ENCODE measurements at places on chromosomes 11 and 22.

GRCh38 chr11:69985641-69986439 lies 92.3 kb upstream of the ANO1 start:
- DNase-seq, result no peak

DNA sequence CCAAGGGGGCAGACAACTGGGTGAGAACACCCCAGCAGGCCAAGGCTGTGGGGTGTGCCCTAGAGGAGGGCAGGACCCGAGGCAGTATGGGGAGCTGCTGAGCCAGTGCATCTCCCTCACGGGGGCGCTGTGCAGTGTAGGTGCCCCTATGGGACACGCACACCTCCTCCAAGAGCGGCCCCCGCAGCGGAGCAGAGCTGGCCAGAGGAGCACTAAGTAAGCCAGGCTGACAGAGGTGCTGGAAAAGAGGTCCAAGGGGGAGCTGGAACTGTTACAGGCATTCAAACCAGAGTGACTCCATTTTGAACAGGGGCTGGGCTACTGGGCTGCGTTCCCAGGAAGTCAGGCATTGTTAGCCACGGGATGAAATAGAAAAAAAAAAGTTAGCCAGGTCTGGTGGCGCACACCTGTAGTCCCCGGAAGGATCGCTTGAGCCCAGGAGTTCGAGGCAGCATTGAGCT lies 41.8 kb downstream of the TST start:
- peak; percentile 84 for DNase-seq

DNA sequence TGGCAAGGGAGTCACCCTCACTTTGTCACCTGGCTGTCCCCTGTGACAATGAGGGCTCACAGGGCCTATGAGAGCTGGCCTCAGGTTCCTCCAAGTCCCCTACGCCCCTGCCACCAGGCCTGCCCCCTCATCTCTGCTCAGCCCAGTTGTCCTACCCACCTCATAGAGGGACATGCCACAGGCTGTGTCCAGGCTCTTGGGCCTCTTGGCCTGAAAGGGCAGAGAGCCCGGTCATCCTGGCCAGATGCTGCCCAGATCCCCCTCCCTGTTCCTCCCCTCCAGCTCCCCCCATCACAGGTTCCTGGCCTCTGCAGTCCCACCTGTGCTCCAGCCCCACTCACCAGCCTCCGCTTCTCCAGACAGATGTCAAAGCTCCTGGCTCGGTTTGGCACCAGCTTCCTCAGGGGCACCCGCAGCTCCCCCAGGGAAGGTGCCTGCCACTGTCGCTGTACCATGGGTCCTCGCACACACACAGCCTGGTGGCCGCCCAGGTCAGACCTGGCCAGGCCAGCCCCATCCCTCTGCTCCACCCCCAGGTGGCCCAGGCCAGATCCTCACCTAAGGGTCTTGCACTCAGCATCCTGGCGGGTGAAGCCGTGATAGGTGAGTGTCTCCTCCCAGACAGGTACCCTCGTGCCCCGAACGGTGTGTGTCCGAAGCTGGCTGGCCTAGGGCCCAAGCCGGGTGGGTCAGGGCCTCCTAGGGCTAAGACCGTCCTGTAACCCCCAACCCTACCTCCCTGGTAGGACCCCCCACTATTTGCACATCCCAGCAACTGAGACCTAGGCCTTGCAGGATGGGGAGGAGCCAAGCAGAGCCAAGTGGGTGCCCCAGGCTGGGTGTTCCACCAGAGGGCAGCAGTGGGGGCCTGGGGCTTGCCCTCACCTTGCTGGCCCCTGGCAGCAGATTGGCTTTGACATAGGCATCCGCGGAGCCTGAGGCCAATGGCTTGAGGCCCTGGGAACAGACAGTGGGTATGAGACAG lies 8.3 kb downstream of the NDUFV1 start:
- DNase-seq, result peak; percentile 78

DNA sequence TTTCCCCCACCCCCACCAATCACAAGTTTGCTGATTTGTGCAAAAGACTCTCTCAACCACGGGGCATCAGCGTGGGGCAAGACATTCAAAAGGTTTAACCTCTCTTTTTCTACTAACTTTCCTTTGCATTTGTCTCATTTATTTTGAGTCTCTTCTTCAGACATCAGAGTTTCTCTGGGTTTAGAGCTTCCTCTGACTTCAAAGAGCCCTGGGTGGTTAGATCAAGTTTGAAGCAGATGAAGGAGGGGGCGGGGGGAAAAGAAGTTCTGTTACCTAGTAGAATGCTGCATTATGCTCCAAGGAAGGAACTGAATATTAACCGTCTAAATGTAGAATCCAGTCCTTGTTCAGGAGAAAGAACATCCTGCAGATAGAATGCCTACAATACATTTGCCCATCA lies 24.5 kb downstream of the GAS2 start:
- DNase-seq, result no peak

DNA sequence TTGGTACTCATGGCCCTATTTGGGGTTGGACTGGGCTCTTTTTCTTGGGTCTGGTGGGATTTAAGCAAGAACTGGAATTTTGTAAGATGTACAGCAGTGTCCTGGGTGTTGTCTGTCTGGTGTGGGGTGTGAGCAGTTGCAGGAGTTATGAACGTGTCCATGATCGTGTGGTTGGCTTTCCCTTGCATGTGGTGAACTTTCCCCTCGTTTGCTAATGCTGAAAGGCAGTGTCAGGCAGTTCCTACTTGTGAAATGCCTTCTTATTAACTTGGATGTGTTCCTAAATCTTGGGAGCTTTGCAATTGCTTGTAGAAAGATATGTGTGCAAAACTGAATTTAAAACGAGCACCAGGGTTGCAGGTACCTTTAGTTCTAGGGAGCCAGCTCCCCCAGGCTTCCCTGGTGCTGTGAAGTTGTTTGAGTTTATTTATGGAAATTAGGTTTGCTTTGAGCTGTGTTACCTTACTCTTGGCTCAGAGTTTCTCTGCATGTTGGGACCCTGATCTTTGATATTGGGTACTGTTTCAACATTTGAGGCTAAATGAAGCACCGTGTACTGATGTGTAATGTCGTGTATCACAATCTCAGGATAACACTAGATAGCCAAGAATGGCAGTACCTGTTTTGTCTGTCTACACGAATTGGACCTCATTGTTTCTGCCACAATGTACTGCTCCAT lies 35.8 kb upstream of the HSD17B12 start:
- DNase-seq, result no peak

DNA sequence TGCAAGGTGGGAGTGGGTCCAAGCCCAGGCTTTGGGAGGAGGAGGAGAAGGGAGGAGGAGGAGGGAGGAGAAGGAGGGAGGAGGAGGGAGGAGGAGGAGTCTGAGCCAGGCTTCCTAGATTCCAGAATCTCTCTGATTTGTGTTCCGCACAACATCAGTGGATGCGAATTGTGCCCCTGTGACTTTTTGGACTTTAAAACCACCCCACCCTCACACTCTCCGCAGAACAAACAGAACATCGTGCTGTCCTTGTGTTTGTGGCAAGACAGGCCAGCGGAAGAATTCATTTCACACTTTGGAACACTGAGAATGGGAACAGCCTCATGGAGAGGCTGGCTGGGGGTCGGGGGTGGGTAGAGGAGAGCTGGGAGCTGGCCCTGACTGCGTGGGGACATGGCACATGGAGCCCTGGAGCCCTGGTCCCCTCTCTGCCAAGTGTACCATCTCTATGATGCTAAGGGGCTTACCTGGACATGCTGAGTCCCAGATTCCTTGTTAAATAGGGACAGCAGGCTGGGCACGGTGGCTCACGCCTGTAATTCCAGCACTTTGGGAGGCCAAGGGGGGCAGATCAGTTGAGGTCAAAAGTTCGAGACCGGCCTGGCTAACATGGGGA lies 16.4 kb upstream of the SHANK2 start:
- DNase-seq, result no peak

DNA sequence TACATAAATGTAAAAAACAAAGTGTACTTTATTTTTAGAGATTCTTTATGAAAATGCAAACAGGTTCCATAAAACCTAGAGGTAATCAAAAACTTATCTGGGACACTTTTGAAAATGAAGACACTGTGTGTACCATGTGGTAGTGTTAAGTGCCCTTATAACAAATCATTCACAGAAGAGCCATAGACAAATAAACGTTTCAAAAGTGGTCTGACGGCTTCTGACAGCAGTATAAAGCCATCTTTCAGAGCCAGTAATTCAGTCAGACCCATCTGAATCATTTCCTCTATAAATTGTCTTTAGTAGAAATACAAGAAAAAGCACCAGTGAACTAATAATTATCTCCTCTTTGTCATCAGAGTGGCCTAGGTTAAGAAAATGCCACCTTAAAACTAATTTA lies 100.0 kb downstream of the PAX6 start:
- no peak for DNase-seq

Measured in activated naive CD8-positive, alpha-beta T cell treated with anti-CD3 and anti-CD28 coated beads for 36 hours (primary cell).